Prostate gland (tissue), 2 donors: ENCODE measurements at places on chromosomes 7 and 10. TPM values are rescaled to one million over a fixed set of nuclear protein-coding genes. Genes with fewer than 3 reads are reported as not detected.

DNA sequence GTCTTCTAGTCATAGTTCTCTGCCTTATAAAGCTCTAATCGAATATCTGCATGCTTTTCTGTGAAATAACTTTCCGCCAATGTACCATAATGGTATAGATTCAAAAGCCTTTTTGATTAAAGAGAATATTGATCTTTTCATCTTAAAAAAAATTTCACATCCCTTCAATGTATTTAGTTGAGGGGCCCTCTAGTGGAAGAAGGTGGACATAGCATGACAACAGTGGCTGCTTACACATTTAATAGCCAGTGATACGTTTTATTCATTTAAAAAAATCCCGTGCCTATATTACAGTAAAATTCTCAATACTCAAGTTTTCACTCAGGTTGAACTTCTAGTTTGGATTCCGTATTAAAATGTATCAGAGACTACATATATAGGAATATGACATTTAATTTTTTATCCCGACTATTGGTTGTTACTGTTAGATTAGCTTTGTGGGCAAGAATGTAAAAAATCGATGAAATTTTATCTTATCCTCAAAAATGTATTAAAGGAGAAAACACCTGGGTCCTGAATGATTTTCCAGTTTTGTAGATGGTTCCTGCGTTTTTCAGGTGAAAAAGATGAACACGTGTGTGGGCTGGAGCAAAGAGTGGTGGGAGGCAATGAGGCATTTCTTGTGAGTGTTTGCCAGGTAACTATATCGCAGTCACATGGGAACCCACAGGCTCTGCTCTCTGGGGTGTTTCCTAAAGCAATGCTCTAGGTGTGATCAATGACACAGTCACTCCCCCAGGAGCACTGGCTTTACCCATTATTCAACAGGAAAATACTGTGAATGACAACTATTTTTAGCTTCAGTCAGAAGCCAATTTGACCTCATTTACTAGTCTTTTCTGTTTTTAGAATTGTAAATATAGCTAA lies 24.1 kb upstream of the PNLIP start:
- no peak overlapping the region for H3K4me3 ChIP-seq
- no peaks in the 10 kb centered on the region for H3K36me3 ChIP-seq
- no peak overlapping the region for H3K27ac ChIP-seq
- DNase-seq = no peak

DNA sequence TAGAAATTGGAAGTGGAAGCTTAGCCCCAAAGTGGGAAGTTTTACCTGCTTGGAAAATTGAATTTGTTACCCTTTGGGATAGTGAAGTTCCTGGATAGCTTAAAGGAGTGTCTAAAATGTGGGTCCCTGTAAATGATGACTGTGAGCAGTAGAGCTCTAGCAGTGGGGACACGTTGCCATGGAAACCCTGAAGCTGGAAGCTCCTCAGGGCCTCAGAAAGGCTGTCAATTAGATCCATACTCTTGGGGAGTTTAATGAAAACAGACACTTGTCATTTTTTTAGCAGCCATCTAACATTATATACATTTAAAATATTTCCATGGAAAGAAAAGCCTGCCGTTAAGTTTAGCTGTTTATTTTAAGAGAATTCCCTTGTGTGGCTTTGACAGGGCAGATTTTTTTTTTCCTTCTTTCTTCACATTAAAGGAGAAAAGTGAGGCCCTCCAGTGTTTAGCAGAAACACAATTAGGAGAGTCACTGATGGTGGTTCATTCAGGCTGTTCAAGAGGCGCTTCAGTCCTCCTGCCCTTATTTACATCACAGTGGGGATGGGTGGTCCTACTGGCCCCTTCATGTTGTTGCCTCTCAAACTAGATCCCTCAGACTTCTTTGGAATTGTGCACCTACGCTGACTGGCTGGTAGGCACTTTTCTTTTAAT lies 518.4 kb downstream of the CCSER2 start:
- H3K4me1 ChIP-seq = no peaks in the 10 kb centered on the region
- no peak for DNase-seq
- no peak overlapping the region for H3K27ac ChIP-seq
- H3K27me3 ChIP-seq = no peaks in the 10 kb centered on the region

DNA sequence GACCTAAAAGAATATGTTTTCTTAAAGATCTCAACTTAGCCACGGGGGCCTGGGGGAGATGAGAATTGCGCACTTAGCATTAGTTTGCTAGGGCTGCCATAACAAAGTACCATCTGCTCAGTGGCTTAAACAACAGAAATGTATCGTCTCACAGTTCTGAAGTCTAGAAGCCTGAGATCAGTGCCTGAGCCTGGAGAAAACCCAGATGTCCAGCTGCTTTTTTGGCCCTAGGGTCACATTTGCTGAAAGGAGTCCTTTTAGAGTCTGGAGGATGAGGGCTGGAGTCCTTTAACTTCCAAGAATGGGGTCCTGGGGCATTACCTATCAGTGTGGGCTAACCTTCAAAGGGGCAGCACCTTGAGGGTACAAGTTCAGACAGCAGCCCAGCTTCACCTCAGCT lies 48.2 kb downstream of the SMURF1 start:
- H3K4me3 ChIP-seq = no peak overlapping the region
- no peak for DNase-seq
- H3K27me3 ChIP-seq = no peaks in the 10 kb centered on the region

GRCh38 chr7:30503274-30504212 lies 1.1 kb downstream of the GGCT start:
- DNase-seq = no peak
- H3K4me3 ChIP-seq = peak overlapping the region; percentile 85
- H3K4me1 ChIP-seq = peaks cover 3% of the 10 kb centered on the region
- peak overlapping the region; percentile 72 for H3K27ac ChIP-seq

DNA sequence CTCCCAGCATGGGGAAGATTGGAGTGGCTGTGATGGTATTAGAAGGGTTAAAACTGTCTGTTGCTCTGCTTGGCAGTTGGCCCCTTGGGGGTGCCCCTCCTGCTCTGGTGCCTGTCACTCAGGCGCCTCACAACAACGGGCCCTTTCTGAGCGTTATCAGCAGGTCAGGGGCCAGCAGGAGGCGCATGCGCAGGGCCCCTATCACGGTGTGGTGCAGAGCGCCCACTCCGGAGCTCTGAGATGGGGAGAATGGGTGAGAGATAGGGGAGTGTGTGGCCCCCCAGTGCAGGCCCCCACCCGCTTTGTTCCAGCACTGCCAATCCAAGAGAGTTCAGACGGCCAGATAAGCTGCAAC lies 24.8 kb downstream of the GBX1 start:
- no peak overlapping the region for H3K27ac ChIP-seq
- H3K4me3 ChIP-seq = no peak overlapping the region
- no peaks in the 10 kb centered on the region for H3K4me1 ChIP-seq
- no peaks in the 10 kb centered on the region for H3K27me3 ChIP-seq

The MMS19 gene
- total RNA-seq = 41.5 TPM

The CPEB3 gene
- total RNA-seq = 16.9 TPM

DNA sequence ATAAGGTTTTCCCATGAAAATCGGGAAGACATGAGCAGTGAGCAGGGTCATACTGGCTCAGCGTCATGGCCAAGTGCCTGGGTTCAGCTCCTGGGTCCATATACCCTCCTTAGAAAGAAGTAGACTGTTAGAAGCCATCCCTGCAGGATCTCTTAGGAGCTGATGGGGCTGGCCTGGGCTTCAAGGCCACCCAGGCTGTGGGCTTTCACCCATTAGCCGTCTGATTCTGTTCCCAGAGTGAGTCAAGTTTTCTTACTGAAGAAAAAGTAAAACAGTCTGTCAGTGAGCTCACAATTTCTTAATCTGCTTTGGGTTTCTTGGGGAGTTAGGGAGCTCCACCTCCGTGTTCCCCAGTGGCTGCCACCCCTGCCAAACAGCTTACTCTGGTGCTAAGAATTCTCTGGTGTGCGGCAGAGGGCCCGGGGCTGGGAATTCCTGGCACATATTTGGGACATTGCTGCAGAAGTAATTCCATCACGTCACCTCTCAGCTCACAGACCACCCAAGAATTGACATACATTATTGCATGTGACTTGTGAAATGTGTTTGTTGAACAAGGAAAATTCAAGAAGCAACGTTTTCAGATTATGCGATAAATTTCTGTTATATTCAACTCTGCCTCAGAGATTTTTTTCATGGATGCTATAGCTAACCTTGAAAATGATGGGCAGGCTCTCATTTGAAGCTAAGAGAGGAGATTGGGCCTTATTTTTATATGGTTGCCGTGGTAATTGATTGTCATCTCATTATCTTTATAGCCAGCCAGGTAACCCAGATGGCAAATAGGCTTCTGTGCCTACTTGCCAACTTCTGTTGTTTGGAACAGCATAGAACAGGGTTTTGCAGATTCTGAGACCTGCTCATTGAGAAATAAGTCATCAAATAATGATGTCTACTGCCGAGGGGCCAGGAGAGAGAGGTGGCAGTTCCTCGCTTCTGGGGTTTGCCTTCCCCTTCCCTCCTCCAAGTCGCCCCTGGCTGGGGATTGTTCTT lies 166.4 kb downstream of the CHN2 start:
- peaks cover 3% of the 10 kb centered on the region for H3K4me1 ChIP-seq
- no peaks in the 10 kb centered on the region for H3K27me3 ChIP-seq
- no peak for DNase-seq
- no peak overlapping the region for H3K4me3 ChIP-seq

The CAMK2G gene
- 47.8 TPM for total RNA-seq

GRCh38 chr10:70051848-70052247 lies 798 bp upstream of the MACROH2A2 start:
- H3K27ac ChIP-seq = no peak overlapping the region
- DNase-seq = no peak
- no peaks in the 10 kb centered on the region for H3K4me1 ChIP-seq
- peak overlapping the region; percentile 71 for H3K4me3 ChIP-seq

DNA sequence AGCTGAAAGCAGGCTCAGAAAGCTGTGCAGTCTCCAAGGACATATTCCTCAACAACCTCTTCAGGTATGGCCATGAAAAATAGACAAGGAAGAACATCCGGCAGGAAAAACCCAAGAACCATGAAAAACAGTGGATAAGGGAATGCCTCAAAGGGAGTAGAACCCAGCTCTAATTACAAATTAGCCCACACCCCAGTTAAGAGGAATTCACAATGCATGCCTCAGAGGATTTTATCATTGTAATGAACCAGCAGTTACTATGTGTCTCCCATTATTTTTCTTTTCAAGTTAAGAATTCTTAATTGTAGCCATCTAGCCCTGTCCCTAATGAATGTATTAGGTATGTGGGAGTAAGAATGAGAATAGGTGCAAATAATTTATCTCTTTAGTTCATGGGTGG lies 19.7 kb upstream of the TNKS2 start:
- no peak for DNase-seq
- H3K4me1 ChIP-seq = no peaks in the 10 kb centered on the region
- H3K36me3 ChIP-seq = no peaks in the 10 kb centered on the region
- no peak overlapping the region for H3K4me3 ChIP-seq
- no peaks in the 10 kb centered on the region for H3K27me3 ChIP-seq
